ENCODE measurements at places on chromosomes 5 and 9.

GRCh38 chr5:23523998-23524397 lies 16.6 kb downstream of the PRDM9 start:
- no peak overlapping the region for H3K4me3 ChIP-seq
- DNase-seq: no peak
- H3K4me1 ChIP-seq: no peaks in the 10 kb centered on the region
- no peaks in the 10 kb centered on the region for H3K27me3 ChIP-seq
- no peak overlapping the region for H3K27ac ChIP-seq

DNA sequence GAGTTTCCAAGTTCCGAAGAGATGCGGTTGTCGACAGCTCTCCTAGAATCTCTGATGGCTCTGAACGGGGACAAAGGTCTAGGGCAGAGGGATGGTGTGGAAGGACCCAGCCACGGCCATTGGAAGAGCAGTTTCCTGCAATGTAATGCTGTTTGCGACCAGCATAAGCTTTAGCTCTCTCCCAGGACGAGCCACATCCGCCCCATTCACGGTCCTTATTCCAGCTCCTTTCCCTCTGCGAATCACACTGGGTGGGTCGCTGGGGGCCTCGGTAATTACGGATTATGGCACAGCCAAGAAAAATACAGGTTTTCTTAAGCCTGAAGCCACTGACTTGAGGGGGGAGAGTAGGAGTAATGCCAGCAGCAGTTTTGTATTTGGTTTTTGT lies 22.7 kb downstream of the ANXA2R start:
- peaks cover 7% of the 10 kb centered on the region for H3K36me3 ChIP-seq
- no peak for DNase-seq
- H3K27me3 ChIP-seq: no peaks in the 10 kb centered on the region
- peak overlapping the region; percentile 95 for H3K4me3 ChIP-seq
- peaks cover 15% of the 10 kb centered on the region for H3K4me1 ChIP-seq

GRCh38 chr5:123514615-123515355 lies 2.8 kb downstream of the CSNK1G3 start:
- H3K36me3 ChIP-seq: peaks cover 3% of the 10 kb centered on the region
- peaks cover 41% of the 10 kb centered on the region for H3K4me1 ChIP-seq
- peak overlapping the region; percentile 65 for H3K27ac ChIP-seq
- no peaks in the 10 kb centered on the region for H3K27me3 ChIP-seq
- no peak for DNase-seq

GRCh38 chr9:134738869-134739659 lies 97.5 kb downstream of the COL5A1 start:
- DNase-seq: no peak
- H3K27me3 ChIP-seq: peaks cover 3% of the 10 kb centered on the region
- H3K4me3 ChIP-seq: no peak overlapping the region
- H3K36me3 ChIP-seq: no peaks in the 10 kb centered on the region
- no peak overlapping the region for H3K27ac ChIP-seq
- no peaks in the 10 kb centered on the region for H3K4me1 ChIP-seq

DNA sequence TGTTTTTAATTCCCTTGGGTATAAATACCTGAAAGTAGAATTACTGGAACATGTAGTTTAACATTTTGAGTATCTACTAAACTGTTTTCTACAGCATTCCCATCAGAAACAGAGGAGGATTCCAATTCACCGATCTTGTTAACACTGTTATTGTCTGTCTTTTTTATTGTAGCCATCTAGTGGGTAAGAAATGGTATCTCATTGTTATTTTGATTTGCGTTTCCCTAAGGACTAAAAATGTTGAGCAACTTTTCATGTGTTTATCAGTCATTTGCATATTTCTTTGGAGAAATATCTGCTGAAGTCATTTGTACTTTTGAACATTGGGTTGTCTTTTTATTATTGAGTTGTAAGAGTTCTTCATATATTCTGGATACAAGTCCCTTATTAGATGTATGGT lies 135.2 kb upstream of the NFIL3 start:
- H3K4me3 ChIP-seq: no peak overlapping the region
- H3K27ac ChIP-seq: no peak overlapping the region
- H3K36me3 ChIP-seq: no peaks in the 10 kb centered on the region
- peaks cover 11% of the 10 kb centered on the region for H3K27me3 ChIP-seq

DNA sequence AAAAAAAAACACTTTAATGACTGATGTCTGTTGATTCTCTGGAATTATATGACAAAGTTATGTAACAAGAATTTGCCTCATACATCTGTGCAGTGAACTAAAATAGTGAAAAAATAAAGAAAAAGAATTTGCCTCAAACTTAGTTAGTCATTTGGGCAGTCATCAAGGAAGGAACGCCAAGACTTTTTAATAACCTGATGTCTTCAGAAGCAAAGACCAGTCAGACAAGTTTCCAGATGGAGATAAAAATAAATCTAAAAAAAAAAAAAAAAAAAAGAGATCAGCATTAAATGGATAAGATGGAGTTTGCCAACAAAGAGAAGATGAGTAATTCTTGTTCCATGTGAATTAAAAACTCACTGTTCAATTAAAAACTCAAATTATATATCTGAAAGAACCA lies 52.3 kb upstream of the JMY start:
- H3K36me3 ChIP-seq: no peaks in the 10 kb centered on the region
- no peaks in the 10 kb centered on the region for H3K4me1 ChIP-seq
- no peak overlapping the region for H3K4me3 ChIP-seq
- no peak overlapping the region for H3K27ac ChIP-seq
- no peaks in the 10 kb centered on the region for H3K27me3 ChIP-seq

GRCh38 chr9:79610791-79611614 lies 39.2 kb downstream of the TLE4 start:
- H3K4me3 ChIP-seq: no peak overlapping the region
- H3K27me3 ChIP-seq: no peaks in the 10 kb centered on the region
- no peak overlapping the region for H3K27ac ChIP-seq
- DNase-seq: no peak

DNA sequence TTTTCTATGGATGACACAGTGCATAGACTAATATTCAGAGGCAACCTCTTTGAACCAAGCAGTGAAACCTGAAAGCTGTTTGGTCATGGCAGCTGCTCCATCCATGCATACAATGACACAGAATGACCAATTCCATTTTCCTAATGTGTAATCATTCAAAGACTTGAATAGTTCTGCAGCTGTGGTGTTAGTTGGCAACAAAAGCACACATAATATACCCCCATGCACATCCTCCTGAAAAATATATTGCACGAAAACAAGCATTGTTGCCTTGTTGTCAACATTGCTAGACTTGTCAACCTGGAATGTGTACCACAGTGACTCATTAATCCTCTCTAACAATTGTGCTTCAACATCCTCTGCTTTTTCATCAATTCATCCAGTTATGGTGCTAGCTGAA lies 71.0 kb upstream of the SEMA6A start:
- no peaks in the 10 kb centered on the region for H3K36me3 ChIP-seq
- H3K27ac ChIP-seq: no peak overlapping the region
- H3K27me3 ChIP-seq: no peaks in the 10 kb centered on the region
- H3K4me3 ChIP-seq: no peak overlapping the region
- no peaks in the 10 kb centered on the region for H3K4me1 ChIP-seq

DNA sequence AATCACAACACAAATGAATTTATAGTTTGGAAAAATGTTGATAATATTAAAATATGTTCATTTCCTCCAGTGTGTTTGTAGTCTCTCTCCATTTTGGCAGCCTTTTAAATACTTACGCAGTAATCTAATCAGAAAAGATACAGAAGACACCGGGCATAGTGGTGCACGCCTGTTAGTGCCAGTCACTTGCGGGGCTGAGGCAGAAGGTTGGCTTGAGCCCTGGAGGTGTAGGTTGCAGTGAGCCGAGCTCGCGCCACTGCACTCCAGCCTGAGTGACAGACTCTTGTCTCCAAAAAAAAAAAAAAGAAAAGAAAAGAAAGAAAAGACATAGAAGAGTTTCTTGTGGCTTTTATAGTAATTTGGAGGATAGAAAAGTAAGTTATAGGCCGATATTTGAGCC lies 41.9 kb downstream of the NDFIP1 start:
- no peak for DNase-seq
- H3K36me3 ChIP-seq: peaks cover 11% of the 10 kb centered on the region
- H3K4me1 ChIP-seq: no peaks in the 10 kb centered on the region
- H3K27me3 ChIP-seq: no peaks in the 10 kb centered on the region
- H3K27ac ChIP-seq: no peak overlapping the region
